Fibroblast of gingiva (primary cell): ENCODE measurements at places on chromosomes 1 and 21.

DNA sequence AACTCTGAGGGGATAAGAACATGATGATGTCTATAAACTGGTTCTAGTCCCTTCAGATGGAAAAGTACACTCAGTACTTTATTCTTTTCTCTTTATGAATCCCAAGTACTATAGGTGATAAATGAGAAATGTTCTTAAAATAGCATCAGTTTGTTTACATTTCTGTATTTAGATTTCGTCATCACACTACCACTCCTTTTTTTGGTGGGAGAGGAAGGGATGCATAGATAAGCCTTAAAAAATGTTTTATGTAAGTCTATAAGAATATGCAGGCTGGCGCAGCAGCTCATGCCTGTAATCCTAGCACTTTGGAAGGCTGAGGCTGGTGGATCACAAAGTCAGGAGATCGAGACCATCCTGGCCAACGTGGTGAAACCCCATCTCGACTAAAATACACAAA, 144.8 kb downstream of the USP25 start:
- DNase-seq: no peak

DNA sequence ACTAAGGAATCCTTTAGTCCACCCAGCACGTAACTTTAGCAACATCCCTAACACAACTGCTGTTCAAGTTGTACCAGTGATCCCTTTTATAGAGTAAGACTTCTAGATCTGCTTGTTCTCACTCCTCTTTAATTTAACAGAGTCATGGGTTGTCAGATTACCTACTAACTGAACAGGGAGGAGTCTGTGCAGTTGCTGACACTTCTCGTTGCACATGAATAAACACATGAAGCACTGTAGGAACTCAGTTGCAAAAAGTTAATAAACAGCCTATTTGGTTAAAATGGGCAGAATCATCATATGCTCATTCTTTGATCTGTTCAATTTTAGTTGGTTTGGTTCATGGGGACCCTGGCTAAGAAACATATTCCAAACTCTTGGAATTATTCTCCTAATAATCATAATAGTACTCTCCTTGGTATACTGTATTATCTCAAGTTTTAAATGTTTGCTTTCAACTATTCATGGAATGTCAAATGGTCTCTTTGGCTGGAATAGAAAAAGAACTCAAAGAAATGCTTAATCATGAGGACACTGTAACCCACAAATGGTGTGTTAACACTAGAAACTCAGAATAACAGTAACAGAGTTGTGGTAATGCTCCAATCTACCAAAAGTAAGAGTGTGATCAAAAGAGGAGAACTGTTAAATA, 15.6 kb downstream of the PLPPR5 start:
- DNase-seq: no peak

- peak; percentile 9 for DNase-seq
These were observed 58.9 kb downstream of the LRRC40 start for GRCh38 chr1:70146488-70146887.

- peak; percentile 25 for DNase-seq
These were observed 6.9 kb upstream of the TMEM269 start for GRCh38 chr1:42777852-42778251.

GRCh38 chr1:71921204-71921603, 361.1 kb downstream of the NEGR1 start:
- DNase-seq: no peak

GRCh38 chr1:229192031-229192430, 78.9 kb upstream of the RAB4A start:
- DNase-seq: peak; percentile 66

DNA sequence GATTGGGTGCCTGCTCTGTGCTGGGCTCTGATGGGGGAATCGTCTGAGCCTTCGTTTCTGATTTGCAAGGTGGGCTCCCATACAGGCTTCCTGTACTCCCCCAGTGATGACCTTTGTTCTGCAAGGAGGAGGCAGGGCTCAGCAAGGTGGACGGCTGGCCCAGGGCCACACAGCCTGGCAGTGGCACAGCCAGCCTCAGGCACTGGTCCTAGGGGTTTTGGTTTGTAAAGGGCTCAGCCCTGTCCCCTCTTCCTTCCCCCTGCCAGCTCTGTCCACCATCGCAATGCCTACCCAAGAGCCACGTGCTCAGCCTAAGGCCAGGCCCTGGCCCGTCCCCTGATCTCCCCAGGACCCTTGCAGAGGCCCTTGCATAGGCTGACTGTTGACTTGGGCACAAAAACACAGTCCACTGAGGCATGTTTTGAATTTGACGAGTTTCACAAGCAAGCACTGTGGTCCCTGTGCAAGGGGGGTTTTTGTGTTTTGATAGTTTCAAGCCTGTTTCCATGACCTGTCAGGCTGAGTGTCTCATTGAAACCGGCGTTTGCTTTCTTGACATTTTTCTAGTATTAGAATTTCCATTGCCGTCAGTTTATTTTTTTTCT, 39.5 kb upstream of the TNFRSF1B start:
- no peak for DNase-seq

DNA sequence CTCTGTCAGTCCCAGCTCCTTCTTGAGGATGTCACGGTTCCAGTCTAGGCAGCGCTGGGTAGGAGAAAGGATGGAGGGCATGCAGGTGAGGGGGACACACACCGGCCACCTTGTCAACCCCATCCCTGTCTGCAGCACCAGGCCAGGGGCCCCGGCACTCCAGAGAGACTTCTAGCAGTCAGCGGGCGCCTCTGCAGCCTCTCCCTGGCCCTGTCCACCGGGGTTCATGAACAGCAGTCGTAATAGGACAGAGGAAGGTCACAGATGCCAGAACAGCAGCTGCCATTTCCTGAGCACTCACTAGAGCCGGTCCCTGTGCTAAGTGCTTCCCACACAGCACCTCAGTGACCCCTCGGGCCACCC, 16.3 kb upstream of the SDHB start:
- DNase-seq: no peak

DNA sequence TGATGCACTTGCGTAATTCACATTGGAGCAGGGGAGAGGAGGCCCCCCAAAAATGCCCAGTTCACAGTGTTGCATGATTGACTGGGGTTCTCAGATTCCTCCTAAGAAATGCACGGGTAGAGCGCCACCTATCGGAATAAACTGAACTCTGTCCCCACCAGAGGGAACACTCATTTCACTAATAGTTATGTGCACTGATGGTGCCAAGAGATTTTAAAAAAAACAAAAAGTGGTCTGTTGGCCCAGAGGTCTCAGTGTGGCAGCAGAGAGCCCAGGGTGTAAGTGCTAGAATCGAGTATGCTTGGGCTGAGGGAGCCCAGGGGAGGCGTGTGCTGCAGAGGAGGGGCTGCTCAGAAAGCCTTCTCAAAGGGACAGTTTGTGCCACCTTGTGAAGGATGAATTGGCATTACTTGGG, 6.9 kb downstream of the PINK1 start:
- peak; percentile 28 for DNase-seq

DNA sequence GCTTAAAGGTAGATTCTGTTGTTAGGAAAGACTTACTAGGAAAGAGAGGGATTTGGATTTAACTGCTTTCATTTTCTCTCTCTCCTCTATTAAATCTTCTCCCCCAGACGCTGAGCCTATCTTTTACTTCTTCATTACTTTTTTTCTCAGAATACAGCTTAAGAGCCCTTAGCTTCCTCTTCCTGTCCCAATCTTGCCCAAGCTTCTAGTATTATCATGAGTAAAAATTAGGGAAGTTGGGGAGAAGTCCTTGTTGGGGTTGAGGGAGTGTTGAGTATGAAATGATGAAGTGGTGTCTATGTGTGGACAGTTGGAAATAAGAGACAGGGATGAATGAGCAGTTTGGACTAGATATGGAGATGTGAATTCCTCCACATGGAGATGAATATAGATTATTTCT, 35.0 kb downstream of the ACP6 start:
- no peak for DNase-seq

DNA sequence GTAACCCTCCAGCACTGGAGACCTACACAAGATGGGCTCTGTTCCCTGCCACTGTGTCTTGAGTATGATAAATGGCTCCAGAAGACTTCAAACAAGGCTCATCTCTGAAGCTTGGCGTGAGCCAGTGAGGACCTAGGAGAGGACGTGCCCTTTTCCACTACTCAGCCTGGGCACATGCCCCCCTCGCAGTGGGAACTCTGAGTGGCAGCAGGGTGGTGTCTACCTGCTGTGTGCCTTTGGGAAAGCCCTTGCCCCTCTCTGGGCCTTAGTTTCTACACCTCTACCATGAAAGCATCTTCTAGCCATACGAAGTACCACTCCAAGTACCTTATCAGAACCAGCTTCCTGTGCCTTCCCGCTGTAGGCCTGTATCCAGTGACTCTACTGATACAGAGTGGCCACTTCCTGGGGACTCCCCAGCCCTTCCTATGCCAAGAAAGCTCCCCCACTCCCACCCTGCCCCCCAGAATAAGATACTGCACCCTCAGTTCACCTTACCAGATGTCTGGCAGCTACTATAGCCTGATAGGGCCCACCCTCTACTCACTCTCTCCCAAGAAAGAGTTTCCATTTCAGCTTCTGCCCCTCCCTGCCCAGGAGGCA, 3.1 kb upstream of the MOB3C start:
- DNase-seq: no peak

DNA sequence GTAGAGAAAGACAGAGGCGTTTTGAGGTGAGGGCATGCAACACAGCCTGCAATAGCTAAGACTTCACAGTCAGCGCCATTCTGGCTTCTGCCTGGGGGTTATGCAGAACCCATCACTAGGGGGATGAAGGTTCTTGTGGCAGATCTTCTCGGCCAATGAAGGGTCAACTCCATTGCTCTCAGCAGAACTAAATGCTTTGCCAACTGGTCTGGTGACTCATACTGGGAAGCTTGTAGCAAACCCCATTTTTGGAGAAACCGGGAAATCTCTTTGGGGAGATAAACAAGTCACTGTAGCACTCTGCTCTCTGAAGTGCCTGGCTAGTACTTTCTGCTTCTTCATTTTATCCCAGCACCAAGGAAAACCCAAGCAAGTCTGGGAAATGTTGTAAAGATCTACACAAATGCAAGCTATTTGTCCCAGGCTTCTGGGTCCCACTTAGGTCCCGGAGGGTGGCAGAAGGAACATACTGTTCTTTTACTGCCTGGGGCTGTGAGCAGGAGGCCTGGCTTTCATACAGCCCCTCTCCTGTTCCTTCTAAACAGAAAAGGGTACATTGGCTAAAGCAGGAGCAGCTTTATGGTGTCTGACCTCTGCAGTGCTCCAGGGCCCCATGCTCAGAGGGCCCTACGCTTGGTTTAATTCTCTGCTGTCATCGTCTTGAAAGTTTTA, 28.8 kb downstream of the SHISA4 start:
- peak; percentile 79 for DNase-seq

DNA sequence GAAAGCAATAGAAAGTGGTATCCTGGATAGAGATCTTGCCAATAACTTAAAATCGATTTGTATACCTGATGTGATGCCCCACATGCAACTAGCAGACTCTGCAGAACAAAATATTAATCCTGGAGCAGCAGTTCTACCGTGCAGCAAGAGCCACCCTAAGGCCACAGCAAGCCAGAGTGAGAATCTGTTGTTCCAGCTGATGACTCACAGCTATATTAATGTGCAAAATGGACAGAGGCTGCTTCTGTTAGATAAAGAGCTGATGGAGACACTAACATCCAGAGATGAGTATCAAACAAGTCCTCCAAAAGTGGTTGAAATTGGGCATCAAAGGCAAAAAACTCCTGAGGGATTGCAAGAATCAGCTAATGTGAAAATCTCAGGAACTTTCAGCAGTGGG, 127.8 kb downstream of the MACF1 start:
- DNase-seq: no peak

- DNase-seq: no peak
These were observed 62.9 kb downstream of the CDKN2C start for GRCh38 chr1:51032936-51033335.
